ENCODE measurements at places on chromosomes 12 and 14.

- no peak for DNase-seq
Observed at GRCh38 chr12:113591480-113591974, 119.9 kb upstream of the LHX5 start.

DNA sequence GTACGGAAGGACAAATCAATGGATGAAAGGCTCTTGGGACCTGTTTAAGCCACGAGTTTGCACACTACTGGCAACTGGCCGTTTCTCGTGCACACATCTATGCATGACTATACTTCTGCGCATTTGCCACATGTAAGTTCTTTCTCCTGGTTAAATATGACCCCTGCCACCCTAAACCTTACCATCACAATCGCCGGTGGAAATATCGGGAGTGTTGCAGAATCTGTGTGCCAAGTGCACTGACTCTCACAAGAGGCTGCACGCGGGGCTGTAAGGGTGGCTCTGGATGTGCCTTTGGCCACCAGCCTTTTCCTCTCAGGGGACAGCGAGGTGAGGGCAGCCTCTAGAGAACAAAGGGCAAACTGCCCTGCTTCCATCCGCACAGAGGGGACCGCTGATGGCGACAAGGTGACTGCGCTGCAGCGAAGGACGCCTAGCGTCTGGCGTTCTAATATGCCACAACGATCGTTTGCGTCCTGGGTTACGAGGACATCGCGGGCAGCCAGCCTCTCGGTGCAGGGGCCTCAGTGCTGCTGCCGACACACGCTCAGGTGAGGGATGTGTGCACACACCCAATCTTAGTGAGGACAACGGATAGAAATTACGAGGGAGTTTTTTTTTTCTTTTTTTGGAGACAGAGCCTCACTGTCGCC is 232.2 kb downstream of the PCNX1 start:
- DNase-seq, result no peak

- no peak for DNase-seq
Observed at GRCh38 chr12:123919980-123920360, 52.7 kb downstream of the CCDC92 start.

DNA sequence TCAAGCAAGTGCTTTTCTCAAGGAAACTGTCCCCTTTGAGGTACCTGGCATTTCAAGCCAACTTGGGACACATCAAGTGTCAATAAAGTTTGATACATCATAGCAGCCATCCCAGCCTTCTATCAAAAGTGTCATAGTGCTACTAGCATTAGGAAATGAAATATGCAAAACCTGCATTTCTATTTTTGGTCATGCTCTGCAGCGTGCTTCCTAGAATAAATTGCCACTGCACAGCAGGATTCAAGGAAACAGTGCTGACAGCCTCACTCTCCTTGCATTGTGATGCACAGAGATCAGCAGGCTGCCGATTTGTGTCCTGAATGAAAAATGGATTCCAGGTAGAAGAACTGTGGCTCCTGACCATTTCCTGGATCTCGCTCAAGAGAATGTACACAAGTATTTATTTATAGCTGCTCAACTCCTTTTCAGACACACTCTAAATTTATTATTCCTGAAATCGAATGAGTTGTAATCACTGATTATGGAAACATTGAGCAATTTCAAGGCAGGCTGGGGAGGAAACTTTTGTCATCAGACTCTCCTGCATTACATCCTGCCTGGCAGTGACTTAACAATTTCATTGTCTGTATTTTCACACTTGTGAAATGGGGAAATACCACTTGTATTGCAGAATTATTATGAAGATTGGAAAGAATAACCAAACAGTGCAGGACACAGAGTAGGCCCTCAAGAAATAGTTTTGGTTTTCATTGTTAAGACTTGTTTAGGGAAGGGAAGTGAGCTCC is 120.9 kb downstream of the SLC38A6 start:
- DNase-seq, result no peak

DNA sequence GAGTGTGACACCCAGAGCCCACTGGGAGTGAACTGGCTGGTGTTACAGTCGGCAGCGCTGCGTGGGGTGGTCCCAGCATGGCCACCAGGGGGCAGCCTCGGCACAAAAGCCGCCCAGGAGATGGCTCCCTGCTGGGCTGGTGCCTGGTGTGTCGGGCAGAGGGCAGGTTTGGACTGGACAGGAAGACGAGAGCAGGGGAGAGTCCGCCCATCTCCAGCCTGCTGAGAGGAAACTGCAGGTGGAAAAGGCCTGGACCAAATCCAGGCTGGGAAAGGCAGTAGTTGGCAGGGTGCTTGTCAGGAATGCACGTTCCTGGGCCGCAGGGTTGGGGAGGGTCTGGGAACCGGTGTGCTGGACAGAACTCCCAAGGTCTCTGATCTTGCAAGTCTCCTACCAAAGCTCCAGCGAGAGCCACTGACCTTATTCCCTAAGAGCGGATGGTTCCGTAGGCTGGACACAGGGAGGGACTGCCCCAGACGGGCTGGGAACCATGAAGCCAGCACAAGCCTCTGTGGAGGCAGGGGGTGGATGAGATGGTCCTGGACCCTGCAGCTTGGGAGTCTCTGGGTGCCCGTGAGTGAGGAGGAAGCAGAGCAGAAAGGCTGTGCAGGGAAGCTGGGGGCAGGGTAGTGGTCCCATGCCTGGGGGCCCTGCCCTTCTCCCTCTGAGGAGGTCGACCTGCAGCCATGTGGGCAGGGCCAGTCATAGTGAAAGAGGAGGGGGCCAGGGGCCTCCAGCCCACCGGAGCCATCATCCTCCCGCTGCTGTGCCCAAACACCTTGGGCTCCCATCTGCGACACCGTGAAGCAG is 1.8 kb downstream of the AHNAK2 start:
- peak; percentile 90 for DNase-seq

DNA sequence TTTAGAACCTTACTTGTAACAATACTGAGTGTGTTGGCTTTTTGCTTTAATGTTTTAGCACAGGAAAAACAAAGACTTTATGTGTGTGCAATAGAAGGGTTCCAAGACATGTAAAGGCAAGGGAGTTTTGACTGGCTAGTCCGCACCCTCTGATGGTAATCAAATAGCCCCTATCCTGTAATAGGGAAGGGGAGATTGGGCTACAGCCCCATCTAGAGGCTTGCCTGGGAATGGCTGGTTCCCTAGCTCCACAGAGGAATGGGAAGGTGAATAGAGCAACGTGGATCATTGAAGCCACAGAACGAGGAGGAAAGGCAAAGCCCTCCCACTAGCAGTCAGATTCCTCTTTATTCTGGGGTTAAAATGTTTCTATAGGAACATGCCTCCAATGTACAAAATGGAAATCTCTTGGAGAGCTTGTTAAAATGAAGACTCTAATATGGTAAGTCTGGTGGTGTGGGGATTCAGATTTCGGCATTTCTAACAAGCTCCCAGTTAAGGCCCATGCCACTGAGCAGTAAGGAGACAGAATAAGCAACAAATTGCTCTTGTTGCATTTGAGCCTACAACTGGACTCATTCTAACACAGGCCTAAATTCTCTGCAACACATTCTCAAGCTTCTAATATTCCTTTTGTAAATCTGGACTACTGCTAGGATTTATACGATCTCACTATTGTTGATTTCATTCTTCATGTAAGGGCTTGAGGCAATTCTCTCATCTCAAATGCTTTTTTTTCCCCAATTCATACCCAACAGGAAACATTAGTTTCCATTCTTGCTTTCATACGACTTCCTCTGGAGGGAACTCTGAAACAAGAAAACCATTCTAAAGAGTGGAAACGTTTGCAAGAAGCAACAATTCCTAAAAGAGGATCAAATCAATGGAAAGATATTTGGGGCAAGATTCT is 57.1 kb downstream of the NIN start:
- DNase-seq, result peak; percentile 38

GRCh38 chr14:79670811-79671210 is 540.5 kb downstream of the DIO2 start:
- DNase-seq, result no peak

DNA sequence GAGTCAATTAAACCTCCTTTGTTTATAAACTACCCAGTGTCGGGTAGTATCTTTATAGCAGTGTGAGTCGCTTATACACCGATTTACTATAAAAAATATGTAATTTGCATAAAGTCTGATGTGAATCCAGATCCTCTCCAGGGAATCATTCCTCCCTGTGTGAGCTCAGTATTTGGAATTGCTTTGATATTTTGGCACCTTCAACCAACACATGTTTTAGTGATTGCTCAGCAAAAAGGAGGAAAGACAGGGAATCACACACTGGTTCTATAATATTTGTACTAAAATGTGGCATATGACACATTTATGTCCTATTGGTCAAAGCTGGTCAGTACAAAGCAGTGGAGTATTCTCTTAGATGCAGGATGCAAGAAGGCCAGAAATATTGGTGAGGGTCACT is 703.9 kb upstream of the ATXN7L3B start:
- no peak for DNase-seq

- no peak for DNase-seq
Observed at GRCh38 chr12:10968765-10969456, 17.8 kb downstream of the TAS2R50 start.

DNA sequence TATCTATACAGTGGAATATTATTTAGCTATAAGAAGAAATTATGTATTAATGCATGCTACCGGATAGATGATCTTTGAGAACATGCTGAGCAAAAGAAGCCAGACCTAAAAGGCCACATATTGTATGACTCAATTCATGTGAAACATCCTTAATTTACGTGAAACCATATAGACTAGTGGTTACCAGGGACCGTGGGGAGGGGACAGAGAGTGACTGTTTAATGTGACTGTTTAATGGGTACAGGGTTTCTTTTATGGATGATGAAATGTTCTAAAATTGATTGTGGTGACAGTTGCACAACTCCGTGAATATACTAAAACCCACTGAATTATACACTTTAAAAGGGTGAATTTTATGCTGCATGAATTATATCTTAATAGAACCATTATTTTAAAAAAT is 8.5 kb upstream of the BCL7A start:
- DNase-seq, result no peak

GRCh38 chr12:117530796-117531195 is 169.4 kb upstream of the NOS1 start:
- no peak for DNase-seq

- no peak for DNase-seq
Observed at GRCh38 chr12:114864837-114865551, 181.0 kb upstream of the TBX3 start.

GRCh38 chr12:636632-637031 is 26.6 kb downstream of the NINJ2 start:
- DNase-seq, result no peak

DNA sequence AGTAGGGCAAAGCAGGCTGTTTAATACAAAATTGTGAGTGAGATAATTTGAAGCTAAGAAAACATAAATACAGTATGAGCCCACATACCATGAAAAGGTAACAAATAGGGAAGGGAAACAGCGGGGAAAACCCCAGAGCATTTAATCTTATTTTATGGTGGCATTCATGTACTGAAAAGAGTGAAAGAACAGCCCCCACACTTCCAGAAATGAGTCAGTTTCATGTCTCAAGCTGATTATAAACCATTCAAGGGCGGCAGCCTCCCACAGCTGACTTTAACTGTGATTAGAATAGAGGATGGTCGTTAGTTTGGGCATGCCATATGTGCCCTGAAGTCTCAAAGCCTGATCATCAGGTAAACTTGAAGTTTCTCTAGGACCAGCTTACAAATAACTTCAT is 64.5 kb downstream of the FOXG1 start:
- no peak for DNase-seq

DNA sequence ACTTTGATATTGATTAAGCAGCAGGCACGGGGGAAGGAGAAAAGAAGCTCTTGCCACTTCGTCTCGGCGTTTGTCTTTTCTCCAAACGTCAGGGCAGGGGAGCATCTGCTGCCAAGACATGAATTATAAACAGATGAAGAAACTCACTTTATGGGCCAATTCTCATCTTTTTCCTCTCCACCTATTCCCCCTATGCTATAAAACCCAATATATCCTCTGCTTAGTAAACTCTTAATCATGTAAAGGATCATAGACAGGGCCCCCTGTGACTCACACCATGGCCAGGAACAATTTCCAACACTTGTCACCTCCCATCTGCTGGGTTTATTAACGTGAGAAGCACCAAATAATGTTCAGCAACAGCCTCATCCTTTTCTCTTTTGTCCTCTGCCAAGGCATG is 1092.1 kb upstream of the TMEM132C start:
- DNase-seq, result no peak

DNA sequence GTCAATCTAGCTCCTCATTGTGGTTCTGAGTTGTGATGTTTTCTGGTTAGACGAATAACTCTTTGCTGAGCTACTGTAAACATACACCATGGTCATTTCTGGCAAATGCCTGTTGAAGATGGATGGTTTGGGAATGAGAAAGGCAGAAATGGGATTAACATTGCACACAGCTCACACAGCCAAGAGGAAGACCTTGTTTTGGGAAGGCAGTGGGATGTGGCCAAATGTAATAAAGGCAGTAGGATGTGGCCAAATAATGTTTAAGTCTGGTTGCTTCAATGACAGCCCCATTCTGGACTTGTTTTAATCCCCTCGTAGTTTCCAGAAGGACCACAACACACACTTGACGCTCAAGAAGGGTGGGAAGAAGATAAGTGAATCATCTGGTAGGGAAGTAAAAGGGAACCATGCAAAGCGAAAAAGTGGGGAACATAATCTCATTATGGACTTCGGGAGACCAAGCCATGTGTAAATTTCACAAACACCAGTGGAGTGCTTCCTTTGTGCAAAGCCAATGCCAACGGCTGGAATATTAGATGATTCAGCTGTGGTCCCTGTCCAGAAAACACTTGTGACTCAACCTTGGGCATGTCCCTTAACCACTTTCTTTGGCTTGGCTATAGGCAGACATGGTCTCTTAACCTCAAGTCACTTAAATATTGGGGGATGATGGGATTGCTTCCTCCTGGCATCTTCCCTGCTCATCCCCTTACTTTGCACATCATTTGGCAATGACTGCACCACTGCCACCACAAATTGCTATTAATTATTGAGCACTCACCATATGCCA is 284.4 kb upstream of the CRY1 start:
- no peak for DNase-seq

GRCh38 chr14:65010211-65010931 is 23.7 kb downstream of the FNTB start:
- no peak for DNase-seq

DNA sequence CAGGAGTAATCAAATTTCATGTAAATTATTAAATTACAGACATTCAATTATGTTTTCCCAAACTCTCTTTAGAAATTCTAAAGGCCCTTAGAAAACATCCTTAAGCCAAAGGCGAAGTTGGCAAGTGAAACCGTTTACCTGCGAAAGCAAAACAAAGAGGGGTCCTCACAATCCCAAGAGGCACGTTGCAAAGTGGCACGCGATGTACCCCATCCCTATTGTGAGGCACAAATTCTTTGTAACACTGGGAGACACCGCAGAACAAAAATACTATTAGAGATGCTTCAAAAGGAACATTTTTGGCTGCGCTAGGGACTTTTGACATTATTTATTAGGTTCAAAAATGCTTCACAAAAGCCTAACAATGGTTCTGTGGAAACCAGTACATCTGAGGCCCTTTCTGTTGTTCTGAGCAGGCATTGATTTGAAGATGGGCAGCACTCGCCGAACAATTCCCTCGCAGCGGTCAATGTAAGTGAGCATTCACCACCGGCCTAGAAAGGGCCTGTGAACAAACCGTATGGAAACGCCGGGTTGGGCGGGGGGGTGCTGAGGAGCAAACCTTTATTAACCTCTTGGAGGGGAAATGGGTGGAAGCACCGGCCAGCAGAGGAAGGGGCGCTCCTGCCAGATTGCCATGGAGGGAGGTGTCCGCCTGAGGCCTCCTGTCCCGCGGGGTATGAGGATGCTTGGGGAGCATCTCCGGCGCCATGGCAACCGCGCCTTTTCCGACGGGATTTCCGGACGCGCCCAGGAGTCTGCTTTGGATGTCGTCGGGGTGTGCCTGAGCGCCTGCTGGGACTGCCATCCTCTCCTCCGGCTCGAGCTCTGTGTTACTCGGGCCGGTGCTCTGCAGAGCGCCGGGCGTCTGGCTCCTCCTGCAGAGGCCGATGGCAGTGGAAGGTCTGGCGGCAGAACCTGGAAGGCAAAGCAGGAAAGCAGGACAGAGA is 193.9 kb downstream of the C12orf42 start:
- DNase-seq, result peak; percentile 47
